Fibroblast of villous mesenchyme (primary cell): ENCODE measurements at places on chromosomes 11 and 22. TPM values are rescaled to one million over a fixed set of nuclear protein-coding genes. Genes with fewer than 3 reads are reported as not detected.

- DNase-seq: no peak
Observed at GRCh38 chr11:101269990-101270660, 140.5 kb upstream of the PGR start.

- no peak for DNase-seq
Observed at GRCh38 chr11:76379807-76380158, 1.1 kb downstream of the THAP12 start.

DNA sequence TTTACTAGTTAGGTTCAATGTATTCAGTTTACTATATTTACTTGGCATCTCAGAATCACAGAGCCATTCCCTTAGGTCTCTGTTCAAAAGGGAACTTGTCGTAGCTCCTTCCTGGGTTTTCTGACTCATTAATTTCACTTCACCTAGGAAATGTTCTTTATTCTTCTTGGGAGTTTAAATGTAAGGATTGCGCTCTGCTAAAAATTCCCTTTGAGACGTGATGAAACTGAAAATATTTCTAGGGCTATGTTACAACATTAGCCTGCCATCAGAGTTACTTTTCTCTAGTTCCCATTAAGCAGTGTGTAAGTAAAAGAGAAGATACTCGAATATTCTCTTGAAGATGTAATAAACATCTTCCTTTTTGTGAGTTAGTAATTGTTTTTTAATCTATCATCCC, 209.5 kb downstream of the CASP12 start:
- DNase-seq: no peak

DNA sequence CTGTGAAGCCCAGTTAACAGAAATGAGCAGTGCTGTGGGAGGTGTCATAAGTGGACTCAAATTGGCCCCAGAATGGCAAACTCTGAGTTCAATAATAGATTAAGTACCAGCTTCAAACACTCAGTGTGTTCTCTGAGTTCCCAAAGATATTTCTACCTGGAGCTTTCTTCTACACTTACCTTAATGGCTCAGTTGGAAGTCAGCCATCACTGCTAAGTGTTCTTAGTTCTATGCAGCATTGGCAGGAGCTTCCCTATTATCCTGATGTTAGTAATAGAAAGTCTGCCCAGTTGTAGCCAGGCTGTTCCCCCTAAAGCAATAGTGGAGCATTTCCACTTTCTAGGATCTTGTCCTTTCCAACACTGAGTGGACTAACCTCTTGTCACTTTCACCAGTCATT, 9.7 kb upstream of the PIK3IP1 start:
- DNase-seq: no peak

DNA sequence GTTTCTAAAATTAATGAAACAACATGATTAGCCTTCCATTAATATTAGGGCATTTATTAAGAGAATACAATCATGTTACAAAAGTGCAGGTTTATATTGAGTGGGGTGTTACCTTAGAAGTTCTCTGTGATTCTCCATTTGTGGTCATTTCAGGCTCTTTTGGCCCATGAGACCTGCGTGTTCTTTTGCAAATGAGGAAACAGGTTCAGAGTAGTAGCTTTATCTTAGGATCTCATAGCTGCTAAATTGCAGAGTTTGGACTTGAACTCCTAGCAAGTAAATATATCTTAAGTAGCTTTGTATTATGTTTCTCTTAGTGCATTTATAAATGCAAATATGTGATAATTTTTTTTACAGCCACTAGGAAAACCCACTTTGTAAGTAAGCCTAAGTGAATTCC, 18.3 kb downstream of the FAR1 start:
- DNase-seq: no peak

DNA sequence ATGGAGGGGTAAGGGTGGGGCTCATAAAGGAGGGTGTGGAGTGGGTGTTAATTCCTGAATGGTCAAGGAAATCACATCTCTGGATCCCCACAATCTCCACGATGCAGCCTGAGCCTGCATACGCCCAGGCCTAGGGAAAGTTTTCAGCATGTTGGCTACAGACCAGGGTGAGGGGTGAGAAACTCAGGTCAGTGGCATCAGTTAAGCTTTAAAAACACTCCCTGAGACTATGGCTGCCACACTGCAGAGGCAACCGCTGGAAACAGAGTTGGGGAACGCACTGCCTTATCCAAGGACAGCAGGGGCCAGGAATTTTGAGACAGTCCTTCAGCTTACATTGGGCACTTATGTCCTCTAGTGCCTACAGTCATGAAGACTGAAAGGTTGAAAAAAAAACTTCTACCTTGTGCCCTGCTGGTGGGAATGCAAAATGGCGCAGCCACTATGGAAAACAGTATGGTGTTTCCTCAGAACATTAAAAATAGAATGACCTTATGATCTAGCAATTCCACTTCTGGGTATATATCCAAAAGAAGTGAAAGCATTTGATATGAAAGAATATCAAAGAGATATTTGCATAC, 19.7 kb downstream of the DKK3 start:
- no peak for DNase-seq

The SSTR3 gene
- not detected in 2 replicates for total RNA-seq

The TRIM66 gene
- total RNA-seq: 4.3 and 6.4 TPM in 2 replicates
